CD4-positive, alpha-beta T cell treated with Interleukin-21 for 1 hour (primary cell): ENCODE measurements at places on chromosomes 4 and X.

DNA sequence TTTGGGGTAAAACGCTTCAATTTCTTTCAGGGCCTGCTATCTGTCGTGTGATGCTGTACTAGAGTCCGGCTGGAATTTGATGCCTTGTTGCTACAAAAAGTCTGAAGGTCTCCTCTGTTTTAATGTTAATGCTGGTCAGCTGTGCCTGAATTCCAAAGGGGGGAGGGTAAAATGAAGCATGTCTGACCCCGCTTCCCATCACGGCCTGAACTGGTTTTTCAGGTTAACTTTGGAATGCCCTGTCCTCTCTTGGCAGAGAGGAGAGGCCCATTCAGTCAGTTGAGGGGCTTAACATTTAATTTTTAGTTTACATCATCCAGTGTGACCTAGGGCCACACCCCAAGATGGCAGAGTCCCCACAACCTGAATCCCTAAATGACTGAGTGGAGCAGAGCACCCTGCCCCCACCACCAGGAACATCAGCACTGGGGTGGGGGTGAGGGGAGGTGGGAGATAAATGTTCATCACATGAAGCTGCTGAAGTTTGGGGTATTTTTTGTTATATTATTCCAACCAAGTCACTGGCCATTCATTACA lies 47.9 kb upstream of the GPR78 start:
- DNase-seq = no peak

DNA sequence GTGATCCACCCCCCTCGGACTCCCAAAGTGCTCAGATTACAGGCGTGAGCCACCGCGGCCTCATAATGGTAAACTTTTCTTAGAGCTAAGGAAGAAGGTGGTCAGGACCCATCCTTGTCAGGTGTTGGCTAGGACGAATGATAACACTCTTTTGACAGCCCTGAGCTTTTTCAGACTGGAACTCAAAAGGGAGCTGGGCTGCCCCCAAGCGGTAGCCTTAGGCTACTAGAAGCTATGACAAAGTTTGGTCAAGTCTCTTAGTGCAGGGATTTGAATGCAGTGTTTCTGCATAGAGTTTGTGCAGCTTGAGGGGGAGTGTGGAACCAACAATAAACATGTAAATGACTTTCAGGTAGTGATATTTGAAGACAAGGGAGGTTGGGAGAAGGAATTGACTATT lies 11.8 kb upstream of the HSD17B10 start:
- peak; percentile 47 for DNase-seq

DNA sequence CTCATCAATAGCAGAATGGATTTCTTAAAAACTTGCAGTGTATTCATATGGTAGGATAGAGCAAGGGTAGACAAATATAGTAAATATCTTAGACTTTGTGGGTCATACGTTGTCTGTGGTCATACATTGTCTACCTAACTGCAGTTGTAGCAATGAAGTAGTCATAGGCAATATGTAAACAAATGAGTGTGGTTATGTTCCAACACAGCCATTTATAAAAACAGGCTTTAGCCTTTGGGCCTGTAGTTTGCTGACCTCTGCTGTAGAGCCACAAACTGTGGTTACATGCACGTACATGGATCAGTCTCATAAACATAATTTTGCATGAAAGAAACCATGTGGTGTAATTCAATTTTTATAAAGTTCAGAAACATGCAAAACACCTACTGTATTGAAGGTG lies 98.9 kb downstream of the LARP1B start:
- no peak for DNase-seq

- DNase-seq = no peak
Measured at GRCh38 chrX:86263526-86263925, 115.3 kb downstream of the DACH2 start.

DNA sequence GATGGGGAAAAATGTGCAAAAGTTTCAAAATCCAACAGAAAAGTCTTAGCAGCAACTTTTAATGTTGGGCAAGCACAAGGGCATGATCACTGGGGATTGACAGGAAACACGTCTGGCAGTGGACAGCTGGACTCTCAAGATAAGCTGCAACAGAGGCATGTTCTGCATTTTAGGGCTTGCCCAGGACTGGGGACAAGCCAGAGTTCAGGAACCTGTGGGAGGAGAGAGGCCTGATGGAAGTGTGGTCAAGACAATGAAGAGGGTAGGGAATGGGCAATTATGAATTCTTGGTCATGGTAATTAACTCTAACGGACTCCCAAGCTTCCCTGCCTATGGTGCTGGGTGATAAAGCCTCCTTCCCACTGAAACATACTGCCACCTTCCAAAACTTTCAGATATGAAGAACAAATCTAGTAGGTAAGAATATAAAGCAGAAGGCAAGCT lies 48.4 kb downstream of the ANXA3 start:
- DNase-seq = no peak

- DNase-seq = no peak
Measured at GRCh38 chr4:186642998-186643397, 80.7 kb downstream of the FAT1 start.
